ENCODE measurements at places on chromosomes 3 and 15.

GRCh38 chr3:195178124-195178910, 92.6 kb downstream of the XXYLT1 start:
- no peak for DNase-seq

- no peak for DNase-seq
These were observed 344.5 kb downstream of the FGF12 start for GRCh38 chr3:192382861-192383260.

GRCh38 chr3:73177827-73178226, 116.4 kb downstream of the EBLN2 start:
- no peak for DNase-seq

DNA sequence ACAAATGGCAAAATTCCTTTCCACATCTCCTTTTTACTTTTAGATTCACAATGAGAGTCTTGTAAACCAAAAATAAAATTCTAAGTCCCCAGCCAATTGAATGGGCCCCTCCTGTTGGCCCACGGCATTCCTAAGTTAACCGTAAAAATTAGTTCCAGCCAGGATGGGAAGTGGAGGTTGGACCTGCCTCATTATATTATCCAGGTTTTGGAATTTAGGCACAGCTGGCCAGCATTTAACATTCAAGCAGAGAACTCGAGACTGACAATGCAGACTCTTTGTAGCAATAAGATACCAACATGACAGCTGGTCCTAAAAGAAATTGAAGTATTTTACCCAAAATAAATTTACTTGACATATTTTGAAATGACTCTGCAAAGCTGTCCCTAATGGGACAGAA, 321.0 kb upstream of the NAALADL2 start:
- no peak for DNase-seq

DNA sequence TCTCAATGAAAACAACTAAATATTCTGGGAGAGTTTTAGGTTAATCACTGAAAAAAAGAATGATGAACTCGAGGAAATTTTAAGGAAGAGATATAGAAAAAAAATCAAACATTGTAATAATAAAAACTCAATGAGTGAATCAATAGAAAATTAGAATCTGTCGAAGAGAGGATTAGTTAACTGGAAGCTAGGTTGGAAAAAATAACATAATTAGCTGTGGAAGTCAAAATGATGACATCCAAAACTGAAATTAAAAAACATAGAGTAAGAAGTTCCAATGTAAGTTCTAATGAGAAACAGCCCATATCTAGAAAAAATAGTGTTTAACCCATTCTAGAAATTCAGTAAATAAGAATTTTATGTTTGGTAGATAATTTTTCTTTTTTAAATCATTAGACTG, 299.3 kb upstream of the RARB start:
- no peak for DNase-seq

DNA sequence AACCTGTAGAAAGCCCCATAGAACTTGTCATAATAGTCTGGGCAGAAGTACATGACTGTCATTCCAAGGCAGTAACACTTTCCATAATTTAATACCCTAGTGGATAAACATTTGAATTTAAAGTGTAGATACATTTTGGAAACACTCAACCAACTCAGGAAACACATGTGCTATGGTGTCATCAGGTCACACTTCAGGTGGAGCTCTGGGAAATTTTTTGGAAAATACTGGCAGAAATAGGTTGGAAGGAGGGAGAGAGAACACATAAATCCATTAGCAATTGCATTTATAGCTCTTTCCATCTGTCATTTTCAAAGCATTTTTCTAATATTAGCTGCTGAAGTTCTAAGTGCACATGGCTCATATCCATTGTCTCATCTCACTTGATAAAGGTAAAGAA, 135.7 kb downstream of the MEIS2 start:
- DNase-seq: no peak

- no peak for DNase-seq
These were observed 66.4 kb upstream of the MCTP2 start for GRCh38 chr15:94164971-94165370.

DNA sequence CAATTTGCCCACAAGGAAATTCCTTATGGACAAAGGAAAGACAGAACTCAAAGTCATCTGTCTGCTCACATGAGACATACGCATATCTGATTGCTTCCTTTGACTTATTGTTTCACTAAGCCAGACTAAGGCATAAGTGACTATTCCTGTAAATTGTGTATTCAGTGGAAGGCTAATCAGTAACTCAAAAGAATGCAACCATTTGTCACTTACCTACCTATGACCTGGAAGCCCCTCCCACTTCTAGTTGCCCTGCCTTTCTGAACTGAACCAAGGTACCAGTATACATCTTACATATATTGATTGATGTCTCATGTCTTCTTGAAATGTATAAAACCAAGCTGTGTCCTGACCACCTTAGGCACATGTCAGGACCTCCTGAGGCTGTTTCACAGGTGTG, 53.5 kb upstream of the PROK2 start:
- no peak for DNase-seq

GRCh38 chr15:58469432-58470353, 37.9 kb downstream of the LIPC start:
- DNase-seq: no peak

- DNase-seq: no peak
These were observed 39.5 kb upstream of the FMN1 start for GRCh38 chr15:33234020-33234461.

DNA sequence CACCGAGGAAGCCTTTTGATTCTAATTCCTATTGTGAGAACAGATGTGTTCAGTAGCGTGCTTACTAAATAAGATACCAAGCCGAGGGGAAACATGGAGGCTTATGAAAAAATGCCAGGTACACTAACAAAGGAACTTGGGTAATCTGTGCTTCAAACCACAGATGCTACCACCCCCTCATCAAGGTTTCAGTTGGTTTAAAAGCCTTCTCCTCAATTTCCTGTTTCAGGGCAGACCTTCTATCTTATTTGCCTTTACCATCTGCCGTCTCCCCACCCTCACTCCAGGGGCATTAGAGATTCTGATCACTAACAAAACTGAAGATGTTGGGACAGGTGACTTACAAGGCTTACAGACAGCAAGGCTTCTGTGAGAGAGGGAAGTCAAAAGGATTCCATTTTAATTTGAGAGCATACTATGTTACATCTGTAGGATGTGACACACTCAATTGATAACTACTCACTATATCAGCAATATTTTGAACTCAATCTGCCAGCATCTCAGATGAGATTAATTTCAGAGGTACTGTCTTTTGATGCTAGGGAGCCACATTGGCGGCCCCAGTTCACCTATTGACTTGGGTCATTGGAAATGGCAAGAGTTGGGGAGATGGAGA, 60.6 kb upstream of the PLCL2 start:
- DNase-seq: no peak

DNA sequence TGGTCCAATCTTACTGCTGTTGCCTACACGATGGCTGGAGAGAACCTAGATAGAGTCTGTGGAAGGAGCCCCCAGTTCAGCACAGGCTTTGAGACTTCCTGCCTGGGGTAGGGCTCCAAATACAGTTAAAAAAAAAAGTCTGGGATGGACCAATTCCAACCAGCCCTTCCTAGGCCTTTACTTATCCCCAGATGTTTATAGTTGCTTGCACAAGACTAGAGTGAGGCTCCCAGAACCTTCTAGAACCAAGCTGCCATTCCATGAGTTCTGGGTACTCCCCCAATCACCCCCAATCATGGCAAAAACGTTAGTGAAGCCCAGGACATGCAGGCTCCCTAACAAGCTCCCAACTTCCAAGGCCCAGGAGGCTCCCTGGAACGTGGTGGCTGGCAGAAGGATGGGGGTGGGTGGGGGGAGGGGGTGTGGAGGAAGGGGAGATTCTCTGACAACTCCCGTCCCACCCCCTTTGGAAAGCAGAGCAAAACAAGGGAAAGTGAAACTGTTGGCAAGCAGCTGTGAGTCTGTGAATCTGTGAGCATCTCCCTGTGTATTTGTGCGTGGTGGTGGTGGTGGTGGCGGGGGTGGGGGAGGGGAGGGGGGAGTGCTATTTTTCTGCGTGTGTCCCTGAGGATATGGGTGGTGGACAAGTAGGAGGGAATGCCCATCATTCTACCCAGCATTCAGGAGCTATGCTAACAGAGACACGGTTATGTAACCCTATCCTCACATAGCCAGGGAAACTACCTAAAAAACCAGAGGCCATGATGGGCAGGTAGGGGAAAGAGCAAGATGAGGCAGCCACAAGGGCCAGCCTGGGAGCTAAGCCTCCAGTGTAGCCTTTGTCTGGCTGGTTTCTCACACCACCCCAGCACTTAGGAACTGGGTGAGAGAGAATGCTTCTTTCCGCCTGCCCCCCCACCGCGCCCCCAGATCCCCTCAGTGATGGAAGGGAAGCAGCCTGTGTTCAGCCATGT, 2.0 kb downstream of the MST1R start:
- DNase-seq: no peak

GRCh38 chr15:80334521-80334920, 69.7 kb upstream of the ARNT2 start:
- DNase-seq: no peak

DNA sequence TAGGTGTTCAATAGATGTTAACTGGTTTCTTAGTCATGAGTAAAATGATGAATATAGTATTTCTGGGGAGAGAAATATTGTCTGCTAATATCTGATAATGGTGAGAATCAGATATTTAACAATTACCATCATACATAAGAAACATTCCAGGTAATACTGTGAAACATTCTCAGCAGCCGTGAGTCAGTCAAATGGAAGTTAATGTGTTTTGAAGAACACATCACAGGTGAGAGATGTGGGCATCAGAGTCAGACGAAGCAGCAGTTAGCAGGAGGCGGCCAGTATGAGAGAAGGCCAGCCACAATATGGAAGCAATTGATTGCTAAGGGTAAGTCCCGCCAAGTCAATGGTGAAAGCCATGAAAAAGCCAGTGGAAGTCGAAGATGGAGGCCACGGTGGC, 1035.9 kb downstream of the TUSC7 start:
- no peak for DNase-seq

GRCh38 chr3:129226374-129226773, 23.0 kb upstream of the COPG1 start:
- DNase-seq: no peak

DNA sequence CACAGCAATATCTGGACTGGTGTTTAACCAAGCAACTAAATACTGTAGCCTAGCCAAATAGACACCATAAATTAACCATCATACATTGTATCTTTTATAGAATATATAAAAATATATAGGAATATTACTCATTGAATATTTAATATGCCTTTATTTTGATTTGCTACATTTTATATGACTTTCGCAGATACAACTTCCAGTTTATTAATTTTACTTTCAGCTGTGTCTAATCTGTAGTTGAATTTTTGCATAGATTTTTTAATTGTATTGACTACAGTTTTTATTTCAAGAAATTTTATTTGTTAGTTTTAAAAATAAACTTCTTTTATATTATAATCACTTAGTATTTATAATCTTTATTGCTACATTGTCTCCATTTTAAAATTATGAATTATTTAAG, 299.7 kb downstream of the LSAMP start:
- DNase-seq: no peak

- no peak for DNase-seq
These were observed 237.7 kb upstream of the LYSMD4 start for GRCh38 chr15:99970891-99971430.

DNA sequence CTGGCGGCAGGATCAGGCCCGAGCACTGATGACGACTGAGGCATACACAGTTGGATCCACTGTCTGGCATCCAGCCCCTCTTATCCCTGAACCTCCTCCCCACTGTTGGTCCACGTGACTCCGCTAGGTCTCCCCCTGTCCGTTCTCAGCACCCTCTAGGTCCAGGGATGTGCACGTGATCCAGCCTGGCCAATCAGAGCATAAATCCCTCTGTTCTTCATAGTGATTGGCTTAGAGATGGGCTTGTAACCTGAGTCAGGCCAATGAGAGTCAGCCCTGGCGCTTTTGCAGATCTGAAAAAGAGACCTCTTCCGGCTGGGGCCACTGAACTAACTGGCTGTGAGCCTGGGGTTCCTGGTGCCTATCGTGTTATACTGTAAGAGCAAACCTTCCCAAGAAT, 20.5 kb upstream of the IQSEC1 start:
- DNase-seq: no peak

DNA sequence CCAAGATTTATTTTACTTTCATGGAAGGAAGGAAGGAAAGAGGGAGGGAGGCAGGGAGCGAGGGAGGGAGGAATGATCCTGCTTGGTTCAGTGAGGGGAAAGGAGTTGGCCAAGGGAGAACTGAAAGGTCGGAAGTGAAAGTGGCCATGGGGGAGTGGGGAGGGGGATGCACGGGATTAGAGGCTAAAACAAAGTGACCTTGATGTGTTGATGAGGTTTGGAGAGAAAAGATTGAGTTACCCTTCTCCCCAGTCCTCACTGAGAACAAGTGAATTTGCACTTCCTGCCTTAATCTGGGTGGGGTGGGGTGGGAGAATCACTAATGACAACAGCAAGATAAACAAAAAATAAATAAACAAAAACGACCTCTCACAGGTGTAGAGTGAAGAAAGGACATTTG, 212.0 kb upstream of the TLE3 start:
- no peak for DNase-seq

GRCh38 chr3:138363322-138363721, 14.9 kb downstream of the MRAS start:
- no peak for DNase-seq

DNA sequence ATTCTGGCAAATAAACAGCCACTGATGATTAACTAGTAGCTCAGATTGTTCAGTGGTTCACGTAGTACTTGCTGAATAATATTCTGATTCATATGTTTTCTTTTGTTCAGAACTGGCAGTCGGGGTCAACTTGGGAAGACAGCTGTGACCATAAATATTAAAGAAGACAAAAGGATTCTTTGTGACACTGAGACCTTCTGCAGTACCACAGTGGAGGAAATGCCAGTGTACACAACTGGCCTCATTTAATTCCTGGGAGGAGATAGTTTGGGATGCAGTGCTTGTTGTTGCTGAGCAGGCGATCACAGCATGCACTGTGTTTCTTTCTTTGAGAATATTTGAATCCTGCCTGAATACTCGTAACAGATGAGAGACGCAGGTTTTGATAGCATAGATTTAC, 26.7 kb upstream of the MCF2L2 start:
- no peak for DNase-seq
